Astrocyte of the spinal cord (primary cell): ENCODE measurements at places on chromosomes 7 and 10.

GRCh38 chr7:158583143-158583542 is 4.5 kb downstream of the PTPRN2 start:
- no peak for DNase-seq

DNA sequence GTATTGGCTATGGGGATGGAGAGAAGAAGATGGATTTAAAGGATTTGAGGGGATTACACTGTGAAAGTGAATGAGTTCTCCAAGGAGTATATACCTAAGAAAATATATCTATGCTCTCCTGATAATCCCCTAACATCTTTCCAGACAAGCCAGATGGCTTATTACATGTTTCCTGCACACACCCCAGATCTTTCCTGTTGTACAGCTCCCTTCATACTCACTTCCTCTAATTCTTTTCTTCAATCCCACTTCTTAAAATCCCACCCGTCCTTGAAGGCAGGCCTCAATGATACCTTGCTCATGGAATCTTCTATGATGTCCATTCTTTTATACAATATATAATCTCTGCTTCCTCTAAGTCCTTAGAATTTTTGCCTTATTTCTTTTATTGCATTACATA is 317.2 kb upstream of the DGKB start:
- DNase-seq, result no peak

GRCh38 chr10:98567391-98568133 is 120.8 kb upstream of the HPS1 start:
- no peak for DNase-seq

GRCh38 chr10:129528376-129528978 is 61.4 kb downstream of the MGMT start:
- no peak for DNase-seq

- DNase-seq, result peak; percentile 6
These were observed 790.8 kb upstream of the KCND2 start for GRCh38 chr7:119482209-119482608.

- no peak for DNase-seq
These were observed 731.1 kb upstream of the C7orf33 start for GRCh38 chr7:147859486-147859885.

GRCh38 chr7:11212816-11213215 is 239.1 kb downstream of the PHF14 start:
- peak; percentile 18 for DNase-seq

DNA sequence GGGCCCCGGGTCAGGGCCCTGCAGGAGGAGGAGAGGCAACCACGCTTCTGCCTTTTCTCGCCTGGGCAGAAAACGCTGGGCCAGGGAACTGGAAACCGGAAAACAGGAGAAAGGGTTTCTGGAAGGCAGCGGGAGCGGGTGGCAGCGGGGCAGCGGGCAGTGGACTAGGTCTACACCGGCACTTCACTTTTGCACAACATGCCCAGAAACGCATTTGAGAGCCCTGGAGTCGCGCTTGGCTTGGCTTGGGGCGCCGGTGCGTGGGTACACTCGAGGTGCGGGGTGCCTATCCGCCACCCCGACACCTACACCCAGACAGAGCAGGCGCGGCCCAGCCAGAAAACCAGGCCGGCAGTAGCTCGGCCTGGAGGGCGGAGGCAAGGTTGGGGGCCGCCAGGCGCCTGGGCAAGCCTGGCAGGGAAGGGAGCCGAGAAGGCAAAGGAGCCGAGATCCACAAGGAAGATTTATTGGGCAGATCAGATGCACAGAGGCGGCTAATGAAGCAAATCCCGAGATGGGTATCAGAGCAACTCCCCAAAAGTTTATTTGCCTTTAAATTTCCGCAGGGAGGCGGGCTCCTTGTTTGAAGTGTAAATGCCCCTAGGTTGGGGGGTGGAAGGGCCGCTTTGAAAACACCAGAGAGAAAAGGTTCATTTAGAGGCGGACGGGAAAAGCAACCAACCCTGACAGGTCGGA is 3.2 kb upstream of the PAX2 start:
- DNase-seq, result no peak
